ENCODE measurements at places on chromosomes 4 and X.

- DNase-seq = no peak
Observed at GRCh38 chr4:126338548-126338947, 1023.8 kb downstream of the FAT4 start.

DNA sequence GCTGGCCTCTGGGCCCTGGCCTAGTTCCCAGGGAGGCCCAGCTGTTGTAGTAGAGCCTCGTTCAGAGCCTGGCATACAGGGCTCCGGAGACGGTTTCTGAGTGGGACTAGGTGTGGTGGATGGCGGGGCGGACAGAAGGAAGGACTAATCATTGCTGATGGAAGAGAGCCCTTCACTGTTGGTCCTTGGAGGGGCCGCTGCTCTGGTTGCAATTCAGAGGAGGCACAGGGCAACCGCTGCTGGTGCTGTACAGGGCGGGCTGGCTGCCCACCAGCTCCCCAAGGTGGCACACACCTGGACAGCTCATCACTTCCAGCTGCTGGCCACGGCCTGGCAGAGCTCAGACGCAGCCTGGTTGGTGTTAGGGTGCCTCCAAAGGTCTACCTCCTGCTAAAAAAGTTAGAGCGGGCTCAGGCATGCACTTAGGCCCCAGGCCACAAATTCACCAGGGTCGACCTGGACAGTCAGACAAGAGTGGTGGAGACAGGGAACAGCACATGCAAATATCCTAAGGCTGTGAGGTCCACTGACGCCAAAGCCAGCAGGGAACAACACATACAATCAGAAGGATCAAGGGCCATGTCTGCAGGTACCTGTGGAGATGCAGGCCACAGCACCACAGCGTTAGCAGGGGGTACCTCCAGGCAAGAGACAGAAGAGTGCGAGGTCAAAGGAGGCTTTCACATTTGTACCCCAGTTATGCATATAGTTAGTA, 7.5 kb upstream of the RNF4 start:
- DNase-seq = no peak

- DNase-seq = no peak
Observed at GRCh38 chrX:52979993-52980392, 21.7 kb upstream of the FAM156A start.

DNA sequence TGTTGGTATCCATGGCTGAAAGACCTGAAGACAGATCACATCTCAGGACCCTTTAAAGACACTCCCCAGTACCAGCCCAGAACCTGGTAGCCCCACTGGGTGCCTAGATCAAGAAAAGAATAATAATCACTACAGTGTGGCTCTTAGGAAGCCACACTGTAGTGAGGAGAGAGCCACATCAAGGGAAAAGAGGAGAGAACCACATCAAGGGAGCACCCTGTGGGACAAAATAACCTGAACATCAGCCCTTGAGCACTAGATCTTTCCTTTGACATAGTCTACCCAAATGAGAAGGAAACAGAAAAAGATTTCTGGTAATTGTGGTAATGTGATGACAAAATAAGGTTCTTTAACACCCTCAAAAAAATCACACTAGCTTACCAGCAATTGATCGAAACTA, 15.3 kb downstream of the RTL3 start:
- DNase-seq = no peak

Measured in BE2C (cell line).